ENCODE measurements at places on chromosomes 4 and X.

DNA sequence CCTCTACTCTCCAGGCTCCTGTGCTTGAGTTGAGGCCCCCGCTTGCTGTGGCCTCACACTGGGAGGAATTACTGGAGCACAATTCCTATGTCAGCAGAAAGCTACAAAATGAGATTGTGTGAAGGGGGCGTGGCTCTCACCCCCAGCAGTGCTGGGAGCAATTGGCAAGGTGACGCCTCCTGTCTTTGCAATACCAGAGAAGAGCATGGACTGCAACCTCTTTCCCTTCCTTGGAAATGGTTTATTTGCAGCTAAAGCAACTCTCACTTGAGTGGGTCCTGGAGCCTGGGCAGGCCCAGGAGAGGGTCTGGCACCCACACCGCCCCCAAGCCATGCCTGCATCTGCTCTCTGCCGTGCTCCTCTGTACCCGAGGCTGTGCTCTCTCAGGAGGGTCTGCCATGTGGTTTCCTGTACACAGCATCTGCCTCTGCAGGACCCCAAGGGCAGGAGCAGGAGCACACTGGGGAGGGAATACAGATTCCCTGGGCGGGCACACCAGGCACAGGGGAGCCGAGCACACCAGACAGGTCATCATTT lies 32.9 kb upstream of the HGFAC start:
- no peak for DNase-seq

- no peak for DNase-seq
These were observed 3.9 kb upstream of the ELF4 start for GRCh38 chrX:130114141-130114588.

DNA sequence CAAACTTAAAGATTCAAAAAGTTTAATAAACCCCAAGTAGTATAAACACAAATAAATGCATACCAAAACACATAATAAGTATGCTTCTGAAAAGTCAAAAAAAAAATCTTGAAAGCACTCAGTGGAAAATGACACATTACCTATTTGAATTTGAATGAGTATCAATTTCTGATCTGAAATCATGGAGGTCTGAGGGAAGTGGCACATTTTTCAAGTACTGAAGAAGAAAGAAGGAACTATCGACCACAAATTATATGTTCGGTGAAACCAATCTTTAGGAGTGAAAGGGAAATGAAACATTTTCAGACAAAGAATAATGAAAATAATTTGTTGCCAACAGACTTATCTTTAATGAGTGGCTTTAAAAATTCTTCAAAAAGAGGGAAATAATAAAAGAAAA lies 12.1 kb upstream of the F9 start:
- DNase-seq: no peak

GRCh38 chr4:36242629-36243354 lies 1.5 kb downstream of the ARAP2 start:
- DNase-seq: no peak

DNA sequence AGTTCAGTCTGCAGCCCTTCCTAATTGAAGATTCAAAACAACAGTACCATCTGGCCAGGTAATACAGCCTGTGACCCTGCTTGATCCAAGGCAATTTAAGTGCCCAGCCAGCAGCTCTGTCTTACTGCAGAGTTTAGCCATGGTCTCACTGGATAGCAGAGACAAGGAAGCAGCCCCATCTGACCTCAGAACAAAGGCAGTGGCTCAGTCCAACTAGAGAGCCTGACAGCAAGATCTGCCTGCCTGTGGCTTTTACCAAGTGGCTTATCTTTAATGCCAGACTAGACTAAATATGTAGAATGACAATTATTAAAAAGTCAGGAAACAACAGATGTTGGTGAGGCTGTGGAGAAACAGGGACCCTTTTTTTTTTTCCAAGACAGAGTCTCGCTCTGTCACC lies 293.4 kb downstream of the DTHD1 start:
- DNase-seq: no peak

- DNase-seq: no peak
These were observed 28.3 kb upstream of the NKX6-1 start for GRCh38 chr4:84527391-84527790.

DNA sequence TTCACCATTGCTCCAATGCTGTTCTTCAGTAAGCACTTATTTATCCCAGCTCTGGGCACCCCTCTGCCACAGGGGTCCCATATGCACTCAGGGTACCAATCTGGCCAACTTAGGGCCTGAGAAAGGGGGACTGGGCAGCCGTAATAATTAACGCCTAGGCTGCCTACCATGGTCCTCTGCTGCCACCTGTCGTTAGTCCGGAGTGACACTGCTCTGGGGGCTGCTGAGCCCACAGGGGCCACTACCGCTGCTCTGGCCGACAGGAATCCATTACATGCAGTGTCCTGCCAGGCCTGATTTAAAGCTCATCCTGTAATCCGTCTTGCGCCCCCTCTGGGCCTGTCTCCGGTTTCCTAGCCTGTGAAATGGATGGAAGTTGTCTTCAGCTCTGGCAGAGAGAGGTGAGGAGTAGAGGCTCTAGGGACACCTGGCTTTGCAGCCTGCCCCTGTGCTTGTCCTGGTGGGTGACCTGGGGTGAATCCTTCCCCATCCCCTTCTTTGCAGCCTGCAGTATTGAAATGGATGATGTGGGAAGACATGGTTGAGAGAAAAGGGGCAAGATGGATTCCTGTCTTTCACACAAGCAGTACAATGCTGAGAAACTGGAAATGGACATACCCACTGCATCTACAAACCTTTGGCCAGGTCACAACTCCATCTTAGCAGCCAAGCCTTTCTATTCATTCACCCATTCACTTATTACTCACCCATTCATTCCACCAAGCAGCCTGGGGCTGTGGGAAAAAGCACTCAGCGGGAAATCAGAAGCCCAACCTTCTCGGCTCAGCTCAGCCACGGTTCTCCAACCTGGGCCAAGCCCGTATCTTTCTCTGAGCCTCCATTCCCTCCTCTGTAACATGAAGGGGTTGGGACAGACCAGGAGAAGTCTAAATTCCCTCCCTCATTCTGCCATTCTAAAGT lies 116.3 kb upstream of the NALF2 start:
- DNase-seq: no peak

DNA sequence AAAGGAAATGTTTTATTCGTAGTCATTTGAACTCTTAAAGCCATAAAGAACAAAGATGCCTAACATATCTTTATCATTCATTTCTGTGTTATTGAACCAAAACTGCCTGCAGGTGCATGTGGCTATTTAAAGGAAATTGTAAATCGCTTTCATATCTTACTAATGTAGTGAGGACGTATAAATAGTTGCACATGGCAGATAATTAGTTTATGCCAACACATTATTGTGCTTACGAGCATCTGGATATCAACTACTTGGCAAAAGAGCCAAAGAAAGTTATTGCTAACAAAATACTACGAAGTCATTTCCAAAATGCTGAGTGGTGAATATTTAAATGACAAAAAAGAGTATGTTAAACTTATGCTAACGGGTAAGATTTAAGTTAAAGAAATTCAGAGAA lies 27.9 kb upstream of the GABRA2 start:
- DNase-seq: no peak

DNA sequence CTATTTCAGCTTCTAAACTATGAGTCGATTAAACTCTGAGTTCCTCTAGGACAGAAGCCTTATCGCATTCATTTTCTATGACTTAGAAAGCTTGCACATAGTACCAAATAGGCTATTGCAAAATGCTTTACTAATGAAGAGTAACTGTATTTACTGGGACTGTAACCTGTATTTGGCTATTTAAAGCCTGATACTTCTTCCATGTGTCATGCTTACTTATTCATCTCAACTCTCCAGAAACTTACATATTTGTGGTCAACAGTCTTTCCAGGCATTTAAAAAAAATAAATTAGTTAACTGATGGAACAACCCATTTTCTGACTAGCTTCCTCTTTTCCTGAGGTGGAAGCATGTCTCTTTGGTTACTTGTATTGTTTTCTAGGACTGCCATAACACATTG lies 467.9 kb downstream of the PCDH11X start:
- no peak for DNase-seq

DNA sequence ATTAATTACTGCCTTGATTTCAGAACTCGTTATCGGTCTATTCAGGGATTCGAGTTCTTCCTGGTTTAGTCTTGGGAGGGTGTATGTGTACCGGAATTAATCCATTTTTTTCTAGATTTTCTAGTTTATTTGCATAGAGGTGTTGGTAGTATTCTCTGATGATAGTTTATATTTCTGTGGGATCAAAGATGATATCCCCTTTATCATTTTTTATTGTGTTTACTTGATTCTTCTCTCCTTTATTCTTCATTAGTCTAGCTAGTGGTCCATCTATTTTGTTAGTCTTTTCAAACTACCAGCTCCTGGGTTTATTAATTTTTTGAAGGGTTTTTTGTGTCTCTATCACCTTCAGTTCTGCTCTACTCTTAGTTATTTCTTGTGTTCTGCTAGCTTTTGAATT lies 32.1 kb downstream of the CDX4 start:
- DNase-seq: no peak

- DNase-seq: no peak
These were observed 78.8 kb downstream of the WFS1 start for GRCh38 chr4:6348408-6348807.

DNA sequence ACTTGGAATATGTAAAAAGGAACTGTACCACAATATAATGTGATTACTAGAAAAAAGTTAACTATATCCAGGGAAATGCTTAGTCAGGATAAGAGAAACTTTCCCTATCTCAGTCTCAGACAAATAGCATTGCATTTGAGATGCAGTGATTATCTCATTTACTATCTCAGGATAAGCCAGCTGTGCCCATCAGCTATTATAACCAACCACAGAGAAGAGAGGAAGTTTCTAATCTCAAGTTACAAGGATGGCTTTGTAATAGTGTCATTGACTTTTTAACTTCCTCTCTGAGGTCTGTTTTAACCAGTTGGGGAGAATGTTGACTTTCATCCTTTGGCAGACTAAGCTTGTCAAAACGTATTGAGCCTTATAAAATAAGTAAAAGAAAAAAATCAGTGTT lies 56.5 kb downstream of the SNX25 start:
- DNase-seq: no peak

DNA sequence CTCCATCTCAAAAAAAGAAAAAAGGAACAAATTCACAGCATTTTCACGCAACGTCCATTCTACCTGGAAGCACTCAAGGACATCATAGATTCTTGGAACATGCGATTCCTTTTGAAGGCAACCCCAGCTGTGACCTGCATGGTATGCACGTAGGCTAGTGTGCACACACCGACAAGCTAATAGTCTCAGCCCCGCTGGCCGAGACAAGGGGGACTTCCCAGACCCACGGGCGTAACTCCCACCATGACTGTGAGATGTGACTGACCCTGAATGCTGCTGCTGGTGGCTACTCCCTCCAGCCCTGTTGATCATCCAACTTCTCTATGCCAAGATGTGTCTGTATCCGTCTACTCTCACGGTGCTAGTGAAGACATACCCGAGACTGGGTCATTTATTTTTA lies 78.3 kb downstream of the CRLF2 start:
- DNase-seq: no peak

DNA sequence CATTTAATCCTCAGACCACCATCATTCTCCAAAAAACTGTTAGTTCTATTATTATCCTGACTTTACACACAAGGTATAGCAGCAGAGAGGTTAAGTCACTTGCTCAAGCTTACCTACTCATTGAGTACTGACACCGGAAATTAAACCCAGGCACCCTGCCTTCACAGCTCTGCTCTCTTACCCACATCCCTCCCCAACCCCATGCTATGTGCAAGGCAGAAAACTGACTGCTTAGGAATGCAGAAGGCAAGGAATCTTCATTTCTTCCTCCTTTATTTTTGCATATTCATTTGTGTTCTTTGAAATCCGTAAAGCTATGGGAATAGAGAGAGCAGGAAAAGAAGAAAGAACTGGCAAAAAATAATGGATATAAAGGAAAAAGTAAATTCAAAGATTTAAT lies 261.8 kb downstream of the PAPSS1 start:
- no peak for DNase-seq

DNA sequence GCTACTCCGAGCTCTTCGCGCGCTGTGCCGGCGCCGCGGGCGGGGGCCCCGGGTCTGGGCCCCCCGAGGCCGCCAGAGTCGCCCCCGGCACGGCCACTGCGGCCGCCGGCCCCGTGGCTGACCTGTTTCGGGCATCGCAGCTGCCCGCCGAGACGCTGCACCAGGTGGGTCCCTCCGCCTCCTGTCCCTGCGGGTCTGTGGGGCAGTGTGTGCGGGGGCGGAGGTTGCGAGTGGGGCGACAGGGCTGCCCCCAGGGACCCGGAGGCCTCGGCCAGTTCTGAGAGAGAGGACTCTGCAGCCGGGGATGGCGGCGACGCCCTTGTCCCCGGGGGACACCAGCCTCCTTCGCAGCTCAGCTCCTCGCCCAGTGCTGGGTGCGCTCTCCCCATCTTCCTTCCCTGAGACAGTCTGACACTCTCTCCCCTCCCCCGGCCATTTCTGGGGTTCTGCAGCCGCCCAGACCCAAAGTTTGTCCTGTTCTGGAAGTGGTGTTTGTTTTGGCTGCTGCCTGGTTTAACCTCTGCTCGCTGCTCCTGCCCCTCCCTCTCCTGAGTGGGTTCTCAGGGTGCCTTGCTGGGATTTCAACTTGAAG lies 609 bp downstream of the REPS2 start:
- DNase-seq: no peak

DNA sequence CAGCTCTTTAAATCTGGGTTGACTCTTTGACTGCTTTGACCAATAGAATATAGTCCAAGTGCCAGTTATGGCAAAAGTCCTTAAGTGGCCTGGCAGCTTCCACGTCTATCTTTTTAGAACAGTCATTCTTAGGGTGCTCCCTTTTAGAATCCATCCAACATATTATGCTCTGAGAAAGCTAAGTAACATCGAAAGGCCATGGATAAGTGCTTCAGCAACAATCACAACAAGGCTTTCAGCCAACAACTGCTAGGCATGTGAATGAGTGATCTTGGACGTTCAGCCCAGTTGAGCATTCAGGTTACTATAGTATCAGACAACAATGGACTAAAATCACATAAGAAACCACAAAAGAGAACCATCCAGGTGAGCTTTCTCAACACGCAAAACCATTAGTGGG lies 818.7 kb downstream of the DMD start:
- DNase-seq: no peak

- DNase-seq: no peak
These were observed 293.2 kb upstream of the LCORL start for GRCh38 chr4:18314731-18315130.

DNA sequence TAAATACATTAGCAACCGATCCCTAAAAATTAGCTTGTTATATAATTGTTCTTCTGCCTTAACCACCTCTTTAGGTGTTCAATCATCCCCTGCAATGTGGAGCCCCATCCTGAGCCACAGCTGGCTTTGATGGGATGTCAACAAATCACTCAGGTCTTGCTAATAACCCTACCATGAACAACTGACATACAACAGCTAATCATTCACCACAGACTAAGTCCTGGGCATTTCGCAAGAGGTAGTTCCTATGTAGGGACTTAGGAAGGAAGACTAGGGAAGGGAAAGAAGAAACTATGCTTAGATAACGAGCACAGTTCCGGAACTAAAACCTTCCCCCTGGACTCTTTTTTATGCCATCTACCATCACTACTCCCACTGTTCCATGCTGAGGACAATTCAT lies 63.6 kb upstream of the PTCHD1 start:
- DNase-seq: no peak

GRCh38 chr4:158877069-158877468 lies 108.2 kb downstream of the FNIP2 start:
- no peak for DNase-seq

Data from smooth muscle cell of the brain vasculature (primary cell).